ENCODE measurements at places on chromosomes 11 and 22. TPM values are rescaled to one million over a fixed set of nuclear protein-coding genes. Genes with fewer than 3 reads are reported as not detected.

DNA sequence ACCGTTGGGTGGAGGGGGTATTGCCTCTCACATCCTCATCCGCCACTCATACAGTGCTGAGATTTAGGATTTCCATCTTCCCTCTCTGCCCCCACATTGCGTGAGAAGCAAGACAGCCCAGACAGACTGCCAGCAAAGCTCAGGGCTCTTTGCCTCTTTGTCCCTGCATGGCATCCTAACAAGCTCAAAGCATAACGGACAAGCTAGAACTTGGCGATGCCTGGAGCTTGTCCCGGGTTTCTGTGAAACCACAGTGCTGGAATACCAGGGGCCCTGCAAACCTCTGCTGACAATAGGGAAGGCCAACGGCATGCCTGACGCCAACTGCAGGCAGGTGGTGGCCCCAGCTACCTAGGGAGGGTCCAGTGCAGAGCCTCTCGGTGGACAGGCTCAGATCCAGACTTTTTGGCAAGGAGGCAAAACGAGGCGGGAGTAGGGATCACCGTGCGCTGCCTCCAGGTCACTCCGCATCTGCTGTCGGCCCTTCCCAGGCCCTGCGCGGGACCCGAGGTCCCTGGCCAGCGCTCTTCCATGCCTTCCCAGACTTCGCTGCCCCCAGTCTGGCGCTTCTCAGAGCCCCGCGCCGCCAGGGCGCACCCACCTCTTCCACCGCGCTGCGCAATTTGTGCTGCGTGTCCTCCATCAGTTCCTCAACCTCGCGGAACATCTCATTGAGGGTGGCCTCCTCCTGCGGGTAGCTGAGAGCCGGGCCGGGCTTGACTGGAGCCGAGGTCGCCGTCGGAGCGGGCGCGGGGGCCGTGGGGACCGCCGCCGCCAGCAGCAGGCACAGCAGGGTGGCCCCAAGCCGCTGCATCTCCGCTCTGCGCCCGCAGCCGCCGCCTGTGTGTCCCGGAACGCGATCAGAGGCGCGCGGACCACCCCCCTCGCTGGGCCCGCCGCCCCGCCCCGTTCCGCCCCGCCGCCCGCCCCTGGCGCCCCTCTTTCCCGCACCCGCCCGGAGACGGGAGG lies at the start of gene DKK3:
Gene DKK3, minus strand, starts transcription at position 858 of the 969 bp plus-strand sequence. Its CDS starts 44 bp downstream, at position 814.
- DNase-seq = peak; percentile 72

RFPL3 gene
- not detected for total RNA-seq

DNA sequence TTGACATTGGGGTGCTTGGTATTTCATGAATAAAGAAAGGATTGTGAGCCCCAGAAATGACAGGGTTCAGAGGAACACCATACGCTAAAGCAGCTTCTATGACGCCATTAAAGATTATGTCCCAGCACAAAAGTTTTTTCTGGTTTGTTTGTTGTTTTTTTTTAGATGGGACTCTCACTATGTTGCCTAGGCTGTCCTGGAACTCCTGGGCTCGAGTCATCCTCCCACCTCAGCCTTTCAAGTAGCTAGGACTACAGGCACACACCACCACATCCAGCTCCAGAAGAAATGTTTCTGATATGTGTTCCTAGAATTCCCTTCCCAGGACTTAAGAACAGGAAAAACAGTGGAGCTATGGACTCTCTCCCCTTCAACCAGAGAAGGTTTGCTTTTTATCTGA lies 2.6 kb upstream of the RHOG start:
- no peak for DNase-seq

DNA sequence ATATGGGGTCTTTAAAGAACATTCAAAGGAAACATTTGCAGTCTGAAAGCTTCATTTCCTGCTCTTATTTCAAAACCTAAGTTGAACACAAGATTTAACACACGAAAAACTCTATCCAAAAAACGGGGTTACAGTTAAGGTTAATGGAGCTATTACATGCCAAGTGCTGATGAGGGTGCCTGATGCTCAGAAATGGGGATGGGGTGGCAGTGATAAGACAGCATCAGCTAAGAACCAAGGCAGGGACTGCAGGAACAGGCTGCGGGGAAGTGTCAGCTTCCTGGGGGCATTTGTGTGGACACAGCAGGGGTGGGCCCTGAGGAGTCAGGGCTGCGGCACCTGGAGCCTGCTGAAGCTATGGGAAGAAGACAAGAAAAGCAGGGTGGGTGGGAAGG lies 12.2 kb downstream of the DGCR2 start:
- DNase-seq = no peak

DNA sequence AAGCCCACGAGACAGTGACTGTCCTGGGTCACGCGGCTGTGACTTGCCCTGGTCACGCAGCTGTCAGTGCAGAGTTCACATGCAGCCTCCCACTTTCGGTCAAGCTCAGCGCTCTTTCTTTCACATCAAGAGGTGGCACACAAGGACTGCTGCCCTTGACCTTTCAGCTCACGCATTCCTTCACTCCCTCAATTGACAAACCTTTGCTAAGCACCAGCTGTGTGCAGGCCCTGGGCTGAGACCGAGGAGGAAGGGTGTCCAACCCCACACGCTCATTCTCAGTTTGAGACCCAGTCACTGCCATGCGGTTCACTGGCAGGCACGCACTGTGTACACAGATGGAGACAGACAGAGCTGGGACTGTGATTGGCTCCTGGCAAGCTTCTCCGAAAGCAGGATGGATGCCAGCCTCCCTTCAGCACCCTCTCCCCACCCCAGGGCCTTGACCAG lies 70.3 kb downstream of the SCUBE1 start:
- DNase-seq = peak; percentile 60

Measured in RPMI7951 (cell line).